Ovary (tissue), 10 donors: ENCODE measurements at places on chromosomes 16 and 17.

DNA sequence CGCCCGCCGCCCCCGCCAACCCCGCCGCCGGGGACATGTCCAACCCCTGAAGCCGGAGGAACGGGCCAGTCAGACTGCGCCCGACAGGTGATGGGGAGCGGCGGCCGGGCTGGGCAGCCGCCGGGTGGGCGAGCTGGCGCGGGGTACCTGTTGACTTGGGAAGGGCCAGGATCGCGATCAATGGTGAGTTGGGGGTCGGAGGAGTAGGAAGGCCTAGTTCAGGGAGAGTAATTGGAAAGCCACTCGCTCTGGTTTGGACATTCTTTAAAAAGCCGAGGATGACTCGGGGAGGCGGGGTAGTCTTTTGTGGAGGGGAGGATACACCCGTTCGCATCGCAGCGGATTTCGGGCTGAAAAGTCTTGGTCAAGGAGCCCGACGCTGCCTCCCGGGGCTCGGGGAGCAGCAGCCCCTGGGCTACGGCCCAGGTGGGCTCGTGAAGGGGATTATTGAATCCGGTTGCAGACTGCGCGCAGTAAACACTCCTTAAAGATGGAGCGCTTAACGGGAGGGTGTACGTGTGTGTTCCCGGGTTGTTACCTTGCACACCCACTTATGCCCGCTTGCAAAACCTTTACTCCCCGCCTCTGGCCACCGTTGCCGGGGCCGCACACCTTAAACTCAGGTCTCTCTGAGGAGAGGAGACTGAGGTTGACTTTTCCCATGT is 123.8 kb downstream of the GOSR1 start:
- no peaks in the 10 kb centered on the region for H3K36me3 ChIP-seq
- DNase-seq, result peak; percentile 22
- peak overlapping the region; percentile 52 for H3K4me3 ChIP-seq
- peak overlapping the region; percentile 96 for H3K27ac ChIP-seq
- H3K27me3 ChIP-seq, result no peaks in the 10 kb centered on the region

GRCh38 chr16:53518550-53519416 is 15.8 kb upstream of the AKTIP start:
- no peak for DNase-seq
- H3K36me3 ChIP-seq, result no peaks in the 10 kb centered on the region
- no peaks in the 10 kb centered on the region for H3K4me1 ChIP-seq
- H3K27ac ChIP-seq, result no peak overlapping the region
- no peak overlapping the region for H3K4me3 ChIP-seq

GRCh38 chr17:31008374-31009041 is 37.7 kb downstream of the RNF135 start:
- H3K4me3 ChIP-seq, result peak overlapping the region; percentile 66
- no peaks in the 10 kb centered on the region for H3K27me3 ChIP-seq
- DNase-seq, result peak; percentile 61
- no peaks in the 10 kb centered on the region for H3K4me1 ChIP-seq
- H3K27ac ChIP-seq, result peak overlapping the region; percentile 91

- no peak overlapping the region for H3K4me3 ChIP-seq
- no peaks in the 10 kb centered on the region for H3K27me3 ChIP-seq
- no peak overlapping the region for H3K27ac ChIP-seq
- no peak for DNase-seq
- peaks cover 1% of the 10 kb centered on the region for H3K4me1 ChIP-seq
These were observed 229.1 kb downstream of the KATNIP start for GRCh38 chr16:27778926-27779570.

DNA sequence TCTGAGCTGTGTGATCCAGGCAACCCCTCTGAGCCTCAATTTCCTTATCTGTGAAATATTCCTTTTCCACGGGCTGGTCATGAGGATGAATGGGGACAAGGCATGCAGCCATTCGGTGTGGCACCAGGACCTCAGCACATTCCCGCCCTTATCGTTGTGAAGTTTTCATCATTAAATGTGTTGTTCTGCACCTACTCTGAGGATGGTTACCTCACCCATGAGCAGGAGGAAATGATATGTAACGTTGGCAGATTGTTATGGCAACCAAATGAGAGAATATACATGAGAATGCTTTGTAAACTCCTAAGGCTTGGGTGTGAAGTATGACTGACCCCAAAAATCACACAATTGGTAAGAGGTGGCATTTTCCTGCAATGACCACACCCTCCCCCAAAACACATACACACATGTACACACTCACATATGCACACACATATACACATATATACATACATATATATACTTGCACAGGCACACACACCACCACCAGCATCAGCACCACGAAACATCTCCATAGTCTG is 39.5 kb downstream of the SMARCE1 start:
- no peak overlapping the region for H3K27ac ChIP-seq
- H3K36me3 ChIP-seq, result no peaks in the 10 kb centered on the region
- H3K4me3 ChIP-seq, result no peak overlapping the region
- DNase-seq, result no peak
- no peaks in the 10 kb centered on the region for H3K27me3 ChIP-seq

GRCh38 chr17:49976163-49976827 is 7.3 kb downstream of the DLX4 start:
- no peak overlapping the region for H3K4me3 ChIP-seq
- H3K36me3 ChIP-seq, result no peaks in the 10 kb centered on the region
- H3K27ac ChIP-seq, result no peak overlapping the region
- no peak for DNase-seq

GRCh38 chr16:23611936-23612335 is 15.8 kb upstream of the NDUFAB1 start:
- no peaks in the 10 kb centered on the region for H3K4me1 ChIP-seq
- H3K27ac ChIP-seq, result no peak overlapping the region
- no peak overlapping the region for H3K4me3 ChIP-seq
- no peaks in the 10 kb centered on the region for H3K36me3 ChIP-seq
- no peaks in the 10 kb centered on the region for H3K27me3 ChIP-seq
- no peak for DNase-seq

GRCh38 chr17:1289695-1290094 is 10.2 kb downstream of the TRARG1 start:
- H3K4me3 ChIP-seq, result no peak overlapping the region
- H3K27me3 ChIP-seq, result no peaks in the 10 kb centered on the region
- DNase-seq, result no peak
- no peak overlapping the region for H3K27ac ChIP-seq
- no peaks in the 10 kb centered on the region for H3K36me3 ChIP-seq

GRCh38 chr16:85746460-85747215 is 4.3 kb downstream of the C16orf74 start:
- H3K27me3 ChIP-seq, result no peaks in the 10 kb centered on the region
- no peak overlapping the region for H3K4me3 ChIP-seq
- no peak for DNase-seq

GRCh38 chr17:45088741-45089140 is 27.6 kb downstream of the NMT1 start:
- no peaks in the 10 kb centered on the region for H3K36me3 ChIP-seq
- DNase-seq, result no peak
- H3K4me3 ChIP-seq, result no peak overlapping the region
- H3K4me1 ChIP-seq, result peaks cover 14% of the 10 kb centered on the region
- H3K27ac ChIP-seq, result no peak overlapping the region

DNA sequence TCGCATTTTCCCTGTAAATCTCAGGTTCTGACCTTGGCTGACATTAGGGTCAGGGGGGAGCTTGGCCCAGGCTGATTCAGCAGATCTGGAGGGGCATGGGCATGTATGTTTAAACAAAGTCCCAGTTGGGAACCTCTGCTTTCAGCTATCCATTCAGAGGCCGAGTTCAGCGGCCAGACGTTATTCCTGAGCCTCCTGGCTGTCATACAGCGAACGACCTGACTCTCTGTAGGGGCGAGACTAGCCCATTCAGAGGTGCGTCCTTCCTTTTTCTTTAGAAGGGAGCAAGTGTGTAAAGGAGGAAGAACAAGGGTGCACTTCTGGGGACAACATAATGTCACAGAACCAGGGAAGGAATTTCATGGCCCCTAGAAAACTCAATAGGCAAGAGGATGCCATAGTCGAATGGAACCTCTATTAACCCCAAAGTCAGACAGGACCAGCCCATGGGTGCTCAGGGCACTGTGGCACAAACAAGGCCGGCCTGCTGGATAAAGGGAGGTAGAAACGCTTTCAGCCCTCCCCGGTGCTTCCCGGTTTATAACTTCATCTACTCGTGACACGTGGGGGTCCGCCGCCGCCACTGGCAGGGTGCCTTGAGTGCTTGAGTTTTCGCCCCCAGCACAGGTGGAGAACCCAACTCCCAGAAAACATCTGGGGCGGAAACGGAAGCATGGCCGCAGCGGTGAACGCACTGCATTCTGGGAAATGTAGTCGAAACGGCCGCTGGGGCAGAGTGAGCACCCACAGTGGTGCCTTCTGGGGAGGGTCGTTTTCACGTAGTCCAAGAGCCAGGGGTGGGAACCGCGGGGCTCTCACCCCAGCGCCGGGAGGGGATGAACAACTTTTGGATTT is 33.2 kb upstream of the PLCG2 start:
- peak; percentile 73 for DNase-seq
- H3K27ac ChIP-seq, result no peak overlapping the region
- H3K4me3 ChIP-seq, result peak overlapping the region; percentile 27
- no peaks in the 10 kb centered on the region for H3K36me3 ChIP-seq

- no peaks in the 10 kb centered on the region for H3K36me3 ChIP-seq
- H3K27me3 ChIP-seq, result no peaks in the 10 kb centered on the region
- DNase-seq, result no peak
- peaks cover 7% of the 10 kb centered on the region for H3K4me1 ChIP-seq
These were observed 23.6 kb downstream of the CIBAR2 start for GRCh38 chr16:85088570-85089199.

DNA sequence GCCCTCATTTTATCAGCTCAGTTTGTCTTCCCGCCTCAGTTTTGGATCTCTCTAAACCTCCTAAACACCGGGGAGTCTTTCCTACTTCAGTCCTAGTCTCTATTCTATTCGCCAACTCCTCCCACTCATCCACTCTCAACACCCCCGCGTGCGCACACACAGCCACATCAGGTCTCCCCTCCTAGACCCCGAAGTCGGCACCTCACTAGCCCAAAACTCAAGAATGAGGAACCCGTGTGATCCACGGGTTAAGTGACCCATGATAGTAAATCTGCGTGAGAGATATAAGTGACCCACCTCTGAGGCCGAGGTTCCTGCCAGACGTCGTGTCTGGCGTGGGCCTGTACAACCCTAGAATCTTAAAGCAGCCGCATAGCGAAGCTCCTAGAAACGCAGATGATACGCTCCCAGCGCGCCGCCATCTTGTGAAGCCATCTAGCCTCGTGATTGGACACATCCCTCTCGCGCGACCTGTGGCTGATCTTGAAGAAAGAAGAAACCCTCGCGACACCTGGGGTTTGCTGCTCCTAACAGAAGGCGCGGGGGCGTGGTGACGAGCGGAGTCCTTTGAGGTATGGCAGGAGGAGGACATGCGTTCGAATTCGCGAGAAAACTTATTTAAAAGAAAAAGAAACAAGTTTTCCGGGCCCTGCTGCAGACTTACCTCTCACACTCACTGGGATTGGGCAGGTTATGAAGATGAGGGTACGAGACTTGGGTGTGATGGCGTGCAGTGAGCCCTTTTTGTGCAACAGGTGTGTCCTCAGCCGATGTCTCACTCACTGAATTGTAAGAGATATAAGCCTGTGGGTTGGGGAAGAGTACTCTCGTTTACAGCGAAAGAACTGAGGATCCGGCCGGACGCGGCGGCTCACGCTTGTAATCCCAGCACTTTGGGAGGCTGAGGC is at the start of gene METTL16:
Gene METTL16 (minus strand): TSS at position 427 of the 908 bp plus-strand sequence. CDS start 9,557 bp downstream, outside the sequence.
- no peaks in the 10 kb centered on the region for H3K36me3 ChIP-seq
- H3K27me3 ChIP-seq, result no peaks in the 10 kb centered on the region
- H3K4me1 ChIP-seq, result peaks cover 11% of the 10 kb centered on the region
- H3K27ac ChIP-seq, result peak within 1 kb of the TSS; percentile 31
- peak within 1 kb of the TSS; percentile 81 for H3K4me3 ChIP-seq

DNA sequence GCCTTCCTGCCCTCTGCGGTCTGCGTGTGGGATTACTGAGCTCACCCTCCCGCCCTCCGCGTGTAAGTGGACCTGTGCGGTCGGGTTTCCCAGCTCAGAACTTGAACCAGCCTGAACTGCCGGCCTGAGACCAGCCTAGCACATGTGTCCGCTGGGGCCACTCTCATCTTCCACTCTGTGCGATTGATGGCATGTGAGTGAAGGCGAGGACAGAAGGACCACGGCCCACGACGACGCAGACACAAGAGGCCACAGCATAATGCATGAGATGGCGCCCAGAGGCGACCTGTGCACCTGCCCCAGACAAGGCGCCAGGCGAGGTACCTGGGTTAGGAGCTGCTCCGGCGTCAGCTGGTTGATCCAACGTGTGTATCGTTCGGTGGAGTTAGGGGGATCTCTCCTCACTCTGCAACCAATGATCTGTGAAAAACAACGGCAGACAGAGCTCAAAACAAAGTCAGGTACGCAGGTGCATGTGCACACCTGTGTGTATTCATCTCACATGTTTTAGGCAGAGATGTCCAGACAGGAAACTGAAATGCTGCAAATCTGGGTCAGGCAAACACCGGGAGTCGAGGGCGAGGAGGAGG is 74.5 kb upstream of the METRNL start:
- H3K4me3 ChIP-seq, result no peak overlapping the region
- H3K36me3 ChIP-seq, result no peaks in the 10 kb centered on the region
- no peaks in the 10 kb centered on the region for H3K27me3 ChIP-seq

GRCh38 chr16:56192986-56193945 is 2.0 kb downstream of the GNAO1 start:
- peaks cover 8% of the 10 kb centered on the region for H3K4me1 ChIP-seq
- H3K27me3 ChIP-seq, result no peaks in the 10 kb centered on the region
- no peak overlapping the region for H3K4me3 ChIP-seq
- no peaks in the 10 kb centered on the region for H3K36me3 ChIP-seq
- no peak overlapping the region for H3K27ac ChIP-seq

- H3K27me3 ChIP-seq, result no peaks in the 10 kb centered on the region
- no peak for DNase-seq
- no peaks in the 10 kb centered on the region for H3K36me3 ChIP-seq
- no peak overlapping the region for H3K4me3 ChIP-seq
- no peak overlapping the region for H3K27ac ChIP-seq
These were observed 26.9 kb downstream of the HSD17B2 start for GRCh38 chr16:82061861-82062525.

DNA sequence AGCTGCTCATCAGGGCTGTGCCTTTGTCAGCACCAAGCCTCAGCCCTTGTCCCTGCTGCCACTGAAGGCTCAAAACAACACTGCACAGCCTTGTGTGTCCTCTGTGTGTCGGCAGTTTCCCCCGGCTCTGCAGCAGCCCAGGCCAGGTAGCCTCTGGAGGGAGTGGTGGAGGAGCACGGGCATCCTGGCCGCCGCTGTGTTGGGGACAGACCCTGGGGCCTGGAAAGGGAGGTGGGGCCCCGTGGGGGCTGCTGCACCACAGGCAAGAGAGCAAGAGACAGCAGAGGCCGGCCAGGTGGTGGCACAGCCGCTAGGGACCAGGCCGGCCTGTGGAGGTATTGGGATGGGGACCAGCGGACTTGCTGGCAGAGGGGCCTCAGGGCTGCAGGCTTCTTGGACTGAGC is 96.9 kb upstream of the ZNF750 start:
- H3K27ac ChIP-seq, result no peak overlapping the region
- H3K36me3 ChIP-seq, result no peaks in the 10 kb centered on the region
- DNase-seq, result peak; percentile 17
- H3K27me3 ChIP-seq, result no peaks in the 10 kb centered on the region
- no peak overlapping the region for H3K4me3 ChIP-seq
- H3K4me1 ChIP-seq, result no peaks in the 10 kb centered on the region

- no peak for DNase-seq
- no peak overlapping the region for H3K4me3 ChIP-seq
- no peak overlapping the region for H3K27ac ChIP-seq
- H3K27me3 ChIP-seq, result no peaks in the 10 kb centered on the region
- H3K36me3 ChIP-seq, result no peaks in the 10 kb centered on the region
These were observed 29.2 kb downstream of the TRIM25 start for GRCh38 chr17:56884483-56885311.

- DNase-seq, result no peak
- H3K27me3 ChIP-seq, result no peaks in the 10 kb centered on the region
- no peak overlapping the region for H3K27ac ChIP-seq
- H3K36me3 ChIP-seq, result no peaks in the 10 kb centered on the region
These were observed 58.3 kb downstream of the CYB561 start for GRCh38 chr17:63387656-63388340.

- no peak for DNase-seq
- H3K4me3 ChIP-seq, result no peak overlapping the region
- H3K27me3 ChIP-seq, result peaks cover 2% of the 10 kb centered on the region
- no peak overlapping the region for H3K27ac ChIP-seq
These were observed 6.0 kb downstream of the HAGHL start for GRCh38 chr16:732936-733335.
